ENCODE measurements at places on chromosomes 16 and 17.

GRCh38 chr17:79859676-79860615, 20.7 kb upstream of the CBX4 start:
- no peak for DNase-seq

- peak; percentile 83 for DNase-seq
Observed at GRCh38 chr17:56833057-56833808, 487 bp downstream of the C17orf67 start.

DNA sequence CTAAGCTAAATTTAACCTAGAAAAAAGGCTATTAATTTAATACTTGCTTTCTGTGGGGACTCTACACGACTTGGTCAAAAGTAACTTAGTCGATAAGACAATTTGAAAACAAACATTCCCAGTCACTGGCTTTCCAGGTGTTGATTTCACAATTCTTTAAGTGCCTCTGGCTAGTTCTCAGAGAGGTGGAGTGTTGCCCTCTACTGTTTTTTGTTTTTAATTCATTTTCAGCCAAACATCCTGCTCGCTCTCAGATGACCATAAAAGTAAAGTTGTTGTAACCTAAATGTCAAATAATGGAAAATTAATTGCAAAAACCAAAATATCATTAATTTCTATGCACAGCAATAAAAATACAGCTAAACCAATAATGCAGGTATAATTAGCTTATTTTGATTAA, 107.1 kb downstream of the MYO1D start:
- peak; percentile 14 for DNase-seq

DNA sequence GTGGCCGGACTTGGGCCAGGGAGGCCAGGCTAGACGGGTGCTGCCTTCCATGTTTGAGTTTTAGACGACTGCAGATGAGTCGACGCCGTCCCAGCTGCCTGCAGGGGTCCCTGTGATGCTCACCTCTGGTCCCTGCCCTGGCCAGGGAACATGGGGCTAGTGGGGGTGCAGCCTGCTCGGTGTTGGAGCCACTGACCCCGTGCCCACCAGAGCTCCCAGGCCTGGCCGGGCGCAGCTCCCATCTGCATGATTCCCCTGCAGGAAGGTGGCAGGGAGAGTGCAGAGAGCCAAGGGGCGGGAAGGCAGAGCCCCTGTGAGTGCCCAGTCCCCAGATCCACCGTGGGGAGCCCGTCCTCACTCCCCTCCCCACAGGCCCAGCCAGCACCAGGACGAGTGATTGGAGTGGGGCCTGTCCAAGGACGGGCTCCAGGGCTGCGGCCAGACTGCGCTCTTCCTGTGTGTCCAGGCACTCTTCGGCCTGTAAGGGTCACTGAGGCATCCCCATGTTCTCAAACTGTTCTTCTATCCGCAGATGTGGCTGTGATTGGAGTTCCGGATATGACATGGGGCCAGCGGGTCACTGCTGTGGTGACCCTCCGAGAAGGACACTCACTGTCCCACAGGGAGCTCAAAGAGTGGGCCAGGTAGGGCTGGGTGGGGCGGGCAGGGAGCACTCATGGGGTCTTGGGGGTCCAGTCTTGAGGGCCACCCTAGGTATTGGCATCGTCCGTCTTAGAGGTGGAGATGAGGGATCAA, 26.0 kb upstream of the CDH15 start:
- no peak for DNase-seq

GRCh38 chr16:1942047-1942809, 771 bp downstream of the MSRB1 start:
- DNase-seq, result no peak

GRCh38 chr16:2194166-2194834, 2.1 kb downstream of the CASKIN1 start:
- DNase-seq, result no peak

GRCh38 chr16:86621966-86622365, 43.6 kb downstream of the FOXL1 start:
- no peak for DNase-seq

GRCh38 chr17:37717627-37718323, 27.1 kb downstream of the HNF1B start:
- DNase-seq, result no peak

DNA sequence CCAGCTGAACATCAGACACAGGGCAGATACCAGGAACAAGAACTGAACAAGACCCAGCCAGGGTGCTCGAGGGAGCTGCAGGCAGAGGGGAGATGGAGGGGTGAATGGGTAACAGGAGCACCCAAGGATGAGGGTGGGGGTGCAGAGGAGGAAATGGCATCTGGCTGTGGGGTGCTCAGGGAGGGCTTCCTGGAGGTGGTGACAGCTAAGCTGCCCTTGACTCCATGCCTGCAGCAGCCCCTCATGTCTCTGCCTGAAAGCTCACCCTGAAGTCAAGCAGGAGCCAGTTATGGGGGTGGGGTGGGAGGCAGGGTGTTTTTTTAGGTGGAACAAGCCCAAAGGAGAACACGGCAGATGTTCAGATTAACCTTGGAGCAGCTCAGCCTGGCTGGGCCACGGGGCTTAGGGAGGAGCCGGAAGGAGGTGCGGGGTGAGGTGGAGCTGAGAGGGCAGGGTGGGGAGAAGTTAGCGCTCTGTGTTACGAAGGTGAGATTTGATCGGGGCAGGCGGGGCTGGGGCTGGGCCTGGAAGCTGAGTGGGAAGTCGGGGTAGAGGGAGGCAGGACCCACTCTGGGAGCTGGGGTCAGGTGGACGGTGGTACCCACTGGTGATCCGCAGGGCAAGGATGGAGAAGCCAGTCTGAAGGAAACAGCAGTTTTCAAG, 143.0 kb downstream of the ENGASE start:
- DNase-seq, result no peak

DNA sequence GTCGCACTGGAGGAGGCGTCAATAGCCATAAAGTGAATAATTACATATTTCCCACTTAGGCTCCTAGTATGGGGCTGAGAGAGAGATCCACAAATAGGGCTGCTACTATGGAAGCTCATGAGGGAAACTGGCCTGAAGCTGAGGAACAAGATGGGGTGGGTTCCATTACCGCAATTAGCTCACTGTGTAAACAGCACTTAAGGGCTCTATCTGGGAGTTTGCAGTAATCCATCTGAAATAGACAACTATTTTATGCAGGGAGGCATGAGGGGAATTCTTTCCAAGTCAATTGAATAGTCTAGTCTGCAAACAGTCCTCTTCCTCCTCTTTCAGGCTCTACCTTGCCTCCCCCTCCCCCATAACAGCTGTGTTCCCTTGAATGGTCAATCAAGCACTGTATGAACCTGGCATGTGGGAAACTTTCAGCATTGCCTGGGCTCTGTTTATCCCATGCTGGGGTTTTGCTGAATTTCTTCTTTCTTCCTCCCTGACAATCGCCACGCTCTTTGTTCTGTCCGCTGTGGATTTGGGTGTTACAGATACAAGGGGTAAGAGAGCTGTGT, 56.1 kb upstream of the MAF start:
- no peak for DNase-seq

GRCh38 chr17:51670899-51671298, 410.6 kb downstream of the UTP18 start:
- no peak for DNase-seq

GRCh38 chr17:78197147-78197832, 10.1 kb downstream of the AFMID start:
- no peak for DNase-seq

- DNase-seq, result no peak
Observed at GRCh38 chr16:79072517-79072916, 528.0 kb downstream of the MAF start.

- no peak for DNase-seq
Observed at GRCh38 chr17:82399601-82400101, 18.5 kb upstream of the HEXD start.

GRCh38 chr16:777826-778225, 10.4 kb downstream of the RPUSD1 start:
- no peak for DNase-seq

Data from SW 1271 (cell line).